Esophagus squamous epithelium (tissue), 5 donors: ENCODE measurements at places on chromosomes 5 and 9.

DNA sequence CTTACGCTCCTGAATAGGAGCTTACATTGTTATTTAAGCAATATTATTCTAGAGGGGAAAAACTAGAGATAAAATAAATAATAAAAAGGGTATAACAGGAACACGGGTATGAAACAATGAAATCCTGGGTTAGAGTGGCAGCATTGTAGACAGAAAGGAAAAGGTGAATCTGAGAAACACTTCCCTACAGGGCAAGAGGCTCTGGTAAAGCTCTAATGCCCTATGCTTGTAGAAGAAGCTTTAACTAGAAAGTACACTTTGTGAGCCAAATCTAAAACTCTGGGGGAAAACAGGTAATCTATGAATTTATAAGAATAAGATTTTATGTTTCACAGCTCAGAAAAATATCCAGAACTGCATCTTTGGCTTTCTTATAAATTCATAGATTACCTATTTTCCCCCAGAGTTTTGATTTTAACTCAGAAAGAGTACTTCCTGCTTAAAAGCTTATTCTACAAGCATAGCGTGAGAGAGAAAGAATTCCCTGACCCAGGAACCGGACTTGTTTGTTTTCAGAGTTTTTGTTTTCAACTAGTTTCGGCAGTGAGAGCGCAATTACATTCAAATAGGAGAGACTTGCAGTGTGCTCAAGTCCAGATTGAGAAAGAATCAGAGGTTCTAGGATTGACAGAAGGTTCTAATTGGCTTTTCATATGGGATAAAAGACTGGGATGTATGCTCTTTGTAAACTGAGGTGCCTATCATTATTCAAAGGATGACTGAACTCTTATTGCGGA, 651.0 kb upstream of the RORB start:
- no peak for DNase-seq

GRCh38 chr9:27653246-27653645, 80.0 kb upstream of the C9orf72 start:
- DNase-seq: no peak

GRCh38 chr5:158718738-158719505, 380.8 kb downstream of the EBF1 start:
- DNase-seq: no peak

DNA sequence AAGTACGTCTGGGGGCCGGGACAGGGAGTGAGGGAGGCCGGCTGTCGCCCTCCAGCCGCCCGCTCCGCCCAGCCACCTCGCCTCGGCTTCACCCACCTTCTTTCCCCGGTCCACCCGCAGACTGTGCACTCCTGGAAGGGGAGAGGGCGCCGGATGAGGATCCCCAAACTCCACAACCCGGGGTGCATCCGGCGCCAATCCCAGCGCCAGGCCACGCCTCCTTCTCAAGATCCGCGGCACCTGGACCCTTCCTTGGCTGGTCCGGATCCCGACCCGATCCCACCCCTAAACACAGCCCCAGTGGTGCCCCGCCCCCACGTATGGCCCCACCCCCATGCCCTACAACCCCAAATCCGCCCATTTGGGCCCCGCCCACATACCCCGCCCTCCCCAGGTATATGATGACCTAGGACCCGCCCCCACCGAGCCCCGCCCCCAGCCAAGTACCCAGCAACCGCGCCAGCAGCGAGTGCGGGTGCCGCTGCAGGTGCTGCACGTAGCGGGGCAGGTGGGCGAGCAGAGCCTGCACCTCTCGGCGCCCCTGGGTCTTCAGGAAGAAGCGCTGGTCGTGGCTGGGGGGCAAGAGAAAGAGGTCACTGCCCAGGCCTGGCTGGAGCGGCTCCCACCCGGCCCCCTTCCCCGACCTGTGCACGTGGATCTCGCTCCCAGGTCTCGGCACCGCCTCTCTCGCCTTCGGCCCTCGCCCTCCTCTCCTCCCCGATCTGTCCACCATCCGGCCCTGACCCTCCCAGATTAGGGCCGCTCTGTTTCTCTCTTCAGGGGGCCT, 3.2 kb downstream of the PIP5KL1 start:
- DNase-seq: no peak

GRCh38 chr9:83633676-83634075, 10.7 kb downstream of the IDNK start:
- no peak for DNase-seq

- DNase-seq: no peak
Observed at GRCh38 chr5:91133183-91133582, 249.9 kb downstream of the ARRDC3 start.

GRCh38 chr9:36389590-36389989, 10.5 kb downstream of the RNF38 start:
- no peak for DNase-seq

GRCh38 chr9:115039516-115040120, 78.3 kb downstream of the TNC start:
- DNase-seq: no peak
